Activated gamma-delta T cell treated with Interleukin-2 at 50 U/mL for 16 hours (primary cell): ENCODE measurements at places on chromosomes 12 and 14.

DNA sequence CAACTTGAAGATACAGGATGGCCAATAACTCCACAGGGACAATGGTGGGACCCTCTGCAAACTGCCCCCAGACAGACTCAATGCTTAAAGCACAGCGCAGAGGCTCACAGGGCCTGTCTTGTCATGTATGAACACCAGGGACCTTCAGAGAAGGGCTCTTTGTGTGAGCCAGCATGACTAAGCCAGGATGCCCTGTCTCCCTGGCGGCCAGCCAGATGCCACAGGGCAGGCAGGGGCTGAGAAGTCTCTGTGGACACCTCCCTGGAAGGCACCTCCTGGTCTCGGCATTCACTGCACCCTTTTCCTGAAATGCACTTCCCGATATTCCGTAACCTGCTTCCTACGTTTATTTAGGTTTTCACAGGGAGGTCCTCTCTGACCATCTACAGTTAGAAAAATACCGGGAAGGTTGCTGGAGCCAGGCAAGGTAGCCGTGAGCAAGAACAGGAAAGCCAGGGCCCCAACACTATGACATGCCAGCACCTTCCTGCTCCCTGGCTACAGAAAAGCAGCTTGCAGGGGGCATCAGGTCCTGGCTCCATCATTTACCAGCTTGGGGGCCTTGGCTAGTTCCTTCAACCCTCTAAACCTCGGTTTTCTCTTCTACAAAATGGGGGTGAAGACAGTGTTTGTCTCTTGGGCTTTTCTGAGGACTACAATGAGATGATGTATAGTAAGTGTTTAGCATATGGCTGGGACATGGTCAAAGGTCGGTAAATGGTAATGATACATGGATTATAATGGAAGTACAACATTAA is 65.0 kb downstream of the PITPNM2 start:
- peak; percentile 29 for DNase-seq

- DNase-seq, result no peak
These were observed 842.0 kb downstream of the RPS29 start for GRCh38 chr14:48744202-48744601.

- no peak for DNase-seq
These were observed 95.1 kb downstream of the TTC8 start for GRCh38 chr14:88919502-88919901.

DNA sequence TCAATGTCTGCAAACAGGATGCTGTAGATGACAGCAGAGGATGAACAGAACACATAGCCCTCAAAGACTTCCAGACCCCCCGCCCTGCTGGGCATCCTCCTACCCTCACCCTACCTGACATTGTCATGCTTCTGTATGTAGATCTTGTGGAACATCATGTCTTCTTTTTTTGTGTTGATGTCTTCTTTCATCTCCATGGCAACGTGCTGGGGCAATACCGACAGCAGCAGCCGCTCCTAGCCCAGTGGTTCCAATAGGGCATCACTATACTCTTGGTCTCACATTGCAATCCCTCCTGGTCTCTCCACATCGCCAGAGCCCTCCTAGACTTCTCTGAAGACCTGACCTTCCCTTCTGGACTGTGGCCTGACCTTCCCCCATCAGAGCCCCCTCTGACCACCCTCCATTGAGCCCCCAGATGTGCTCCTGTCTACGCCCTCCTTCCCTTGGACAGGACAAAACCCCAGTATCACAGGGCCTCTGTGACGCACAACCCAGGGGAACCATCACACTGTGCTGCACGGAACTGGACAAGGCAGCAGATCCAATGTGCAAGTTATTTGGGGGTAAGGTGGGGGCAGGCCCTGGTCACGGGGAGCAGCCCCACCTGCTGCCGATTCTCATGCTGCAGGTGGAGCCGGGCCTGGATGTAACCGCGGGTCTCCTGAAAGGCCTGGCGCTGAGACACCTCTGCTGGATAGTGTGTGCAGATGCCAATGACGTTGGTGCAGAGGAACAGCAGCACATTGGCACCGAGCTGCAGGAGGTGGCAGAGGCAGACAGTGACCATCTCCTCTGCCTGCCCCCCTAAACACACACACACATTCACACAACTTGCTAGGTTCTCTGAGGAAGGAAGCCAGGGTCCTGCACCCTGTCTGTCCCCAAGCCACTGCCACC is 11.1 kb downstream of the ADCY6 start:
- no peak for DNase-seq

DNA sequence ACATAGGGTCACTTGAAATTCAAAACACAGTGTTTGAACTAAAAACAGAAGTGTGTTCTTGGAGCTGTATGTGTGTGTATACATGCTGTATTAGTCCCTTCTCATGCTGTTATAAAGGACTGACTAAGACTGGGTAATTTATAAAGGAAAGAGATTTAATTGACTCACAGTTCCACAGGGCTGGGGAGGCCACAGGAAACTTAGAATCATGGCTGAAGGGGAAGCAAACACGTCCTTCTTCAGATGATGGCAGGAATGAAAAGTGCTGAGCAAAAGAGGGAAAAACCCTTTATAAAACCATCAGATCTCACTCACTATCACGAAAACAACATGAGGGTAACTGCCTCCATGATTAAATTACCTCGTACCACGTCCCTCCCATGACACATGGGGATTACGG is 224.1 kb downstream of the BCAT1 start:
- DNase-seq, result no peak

DNA sequence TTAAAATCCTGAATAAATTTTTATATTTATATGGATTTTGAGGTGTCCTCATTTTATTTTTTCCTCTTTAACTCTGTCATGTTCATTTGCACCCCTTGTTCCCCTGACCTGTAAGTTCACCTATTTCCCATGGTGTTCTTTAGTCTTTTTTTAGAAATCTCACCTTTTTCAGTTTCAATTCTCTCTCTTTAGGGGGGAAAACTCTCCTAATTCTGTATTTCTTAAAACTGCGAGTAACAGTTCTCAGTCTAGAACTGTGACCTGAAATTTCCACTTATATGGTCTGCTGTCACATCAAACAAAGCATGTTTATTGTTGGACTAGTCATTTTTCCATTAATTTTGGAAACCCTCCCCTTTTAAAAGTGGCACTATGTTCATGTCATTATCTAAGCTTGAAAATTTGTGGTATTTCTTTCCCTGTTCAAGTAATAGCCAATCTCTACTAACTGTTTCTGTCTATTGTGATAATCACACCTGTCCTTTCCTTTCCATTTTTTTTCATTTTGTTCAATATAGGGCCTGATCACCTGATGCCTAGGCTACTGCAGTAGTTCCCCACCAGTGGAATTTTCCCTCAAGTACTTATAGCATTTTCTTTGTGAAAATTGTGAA is 14.0 kb upstream of the FBXO33 start:
- no peak for DNase-seq

- DNase-seq, result no peak
These were observed 167.9 kb downstream of the PHETA1 start for GRCh38 chr12:111201036-111201435.

- no peak for DNase-seq
These were observed 186.3 kb downstream of the RIMBP2 start for GRCh38 chr12:130529781-130530180.

GRCh38 chr14:51676549-51676948 is 24.8 kb downstream of the FRMD6 start:
- DNase-seq, result no peak

DNA sequence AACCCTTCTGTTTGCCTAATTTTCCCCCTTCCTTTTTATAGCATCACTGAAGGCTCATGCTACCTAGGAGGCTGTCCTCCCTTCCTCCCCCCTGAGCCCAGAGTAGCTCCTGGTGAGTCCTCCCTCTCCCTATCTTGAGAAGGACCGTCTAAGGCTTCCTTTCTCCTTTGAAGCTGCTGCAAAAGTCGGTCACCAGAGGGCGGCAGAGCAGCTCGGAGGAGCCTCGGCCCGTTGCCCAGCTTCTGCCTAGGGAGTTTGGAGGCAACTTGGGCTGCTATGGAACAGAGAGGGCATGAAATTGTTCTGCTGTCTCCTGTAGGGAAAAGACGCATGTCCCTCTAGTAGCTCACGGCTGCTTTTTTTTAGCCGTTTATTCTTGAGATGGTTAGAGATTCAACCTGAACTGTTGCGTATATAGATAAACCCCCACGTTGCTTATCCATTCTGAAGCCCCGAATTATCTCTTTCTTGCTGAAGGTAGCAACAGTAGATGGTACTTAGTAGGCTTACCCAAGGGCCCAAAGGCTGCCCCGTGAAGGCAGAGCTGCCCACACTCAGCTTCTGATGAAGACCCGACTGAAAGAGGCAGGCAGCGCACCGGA is 5.7 kb downstream of the WNT5B start:
- DNase-seq, result peak; percentile 54

DNA sequence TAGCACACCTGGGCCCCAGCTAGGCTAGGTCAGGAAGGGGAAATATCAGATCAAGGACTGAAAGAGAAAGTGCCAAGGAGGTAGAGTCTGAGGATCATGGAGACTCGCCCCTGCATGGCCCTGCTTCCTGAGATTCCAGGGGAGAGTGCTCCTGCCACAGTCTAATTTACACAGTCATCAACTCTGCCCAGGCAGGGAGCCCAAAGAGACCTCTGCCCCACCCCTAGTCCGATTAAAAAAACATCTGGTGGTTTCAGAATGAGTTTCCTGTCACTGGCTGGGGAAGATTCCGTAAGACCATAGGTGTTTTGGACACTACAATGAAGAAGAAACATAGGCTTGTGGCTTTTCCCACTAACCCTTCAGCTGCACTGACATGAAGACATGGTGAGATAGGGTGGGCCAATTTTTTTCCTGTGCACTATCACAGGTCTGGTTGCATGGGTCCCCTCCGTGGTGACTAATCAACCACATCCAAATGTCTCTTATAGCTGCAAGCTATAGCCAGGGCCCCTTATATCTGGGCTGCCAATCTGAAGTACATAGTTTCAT is 31.5 kb upstream of the GZMB start:
- peak; percentile 31 for DNase-seq

DNA sequence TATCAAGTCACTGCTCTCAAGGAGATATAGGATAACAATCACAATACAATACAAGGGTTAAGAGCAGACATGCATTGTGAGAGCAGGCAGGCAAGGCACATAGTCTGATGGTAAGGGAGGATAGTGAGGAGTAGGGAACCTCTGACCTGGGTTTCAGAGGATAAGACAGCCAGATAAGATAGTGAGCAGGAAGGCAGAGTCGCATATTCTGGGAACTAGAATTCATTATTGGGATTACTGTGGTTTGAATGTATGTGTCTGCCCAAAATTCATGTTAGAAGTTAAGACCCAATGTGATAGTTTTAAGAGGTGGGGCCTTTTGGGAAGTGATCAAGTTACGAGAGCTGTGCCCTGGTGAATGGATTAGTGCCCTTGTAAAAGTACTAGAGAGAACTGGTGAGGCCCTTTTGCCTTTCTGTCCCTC is 14.4 kb upstream of the ATF1 start:
- no peak for DNase-seq

DNA sequence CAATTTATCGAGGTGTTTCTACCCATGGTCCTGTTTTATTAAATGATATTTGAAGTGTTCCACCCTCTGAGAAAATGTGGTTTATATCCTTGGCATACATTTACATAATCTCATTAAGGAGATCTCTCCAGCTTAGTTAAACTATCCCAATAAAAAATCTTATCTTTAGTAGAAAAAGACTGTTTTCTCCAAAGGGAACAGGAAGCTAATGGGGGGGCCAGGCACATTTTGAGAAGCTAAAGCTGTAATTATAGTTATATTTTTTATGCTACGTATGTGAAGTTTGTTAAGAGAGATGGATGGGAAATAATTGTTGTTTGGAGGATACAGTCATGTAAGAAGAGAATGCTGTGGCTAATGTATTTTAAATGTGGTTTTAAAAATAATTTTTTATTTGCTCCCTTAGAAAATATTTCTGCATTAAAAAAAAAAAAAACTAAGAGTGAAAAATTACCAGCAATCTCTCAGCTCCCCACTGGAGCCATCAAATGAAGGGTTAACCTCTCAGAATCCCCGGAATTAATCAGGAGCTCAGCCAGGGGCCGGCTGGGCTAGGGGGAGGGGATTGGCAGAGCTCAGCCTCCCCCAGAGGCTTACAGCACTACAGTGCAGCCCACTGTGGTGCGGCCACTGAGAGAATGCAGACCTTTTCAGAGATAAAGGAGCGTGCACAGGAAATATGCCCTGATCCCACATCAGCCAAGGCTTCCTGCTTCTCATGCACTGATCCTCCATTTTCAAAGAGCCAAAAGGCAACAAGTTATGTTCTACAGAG is 185.8 kb downstream of the EGLN3 start:
- no peak for DNase-seq

GRCh38 chr14:105415481-105416428 is 3.9 kb upstream of the MTA1 start:
- DNase-seq, result no peak

DNA sequence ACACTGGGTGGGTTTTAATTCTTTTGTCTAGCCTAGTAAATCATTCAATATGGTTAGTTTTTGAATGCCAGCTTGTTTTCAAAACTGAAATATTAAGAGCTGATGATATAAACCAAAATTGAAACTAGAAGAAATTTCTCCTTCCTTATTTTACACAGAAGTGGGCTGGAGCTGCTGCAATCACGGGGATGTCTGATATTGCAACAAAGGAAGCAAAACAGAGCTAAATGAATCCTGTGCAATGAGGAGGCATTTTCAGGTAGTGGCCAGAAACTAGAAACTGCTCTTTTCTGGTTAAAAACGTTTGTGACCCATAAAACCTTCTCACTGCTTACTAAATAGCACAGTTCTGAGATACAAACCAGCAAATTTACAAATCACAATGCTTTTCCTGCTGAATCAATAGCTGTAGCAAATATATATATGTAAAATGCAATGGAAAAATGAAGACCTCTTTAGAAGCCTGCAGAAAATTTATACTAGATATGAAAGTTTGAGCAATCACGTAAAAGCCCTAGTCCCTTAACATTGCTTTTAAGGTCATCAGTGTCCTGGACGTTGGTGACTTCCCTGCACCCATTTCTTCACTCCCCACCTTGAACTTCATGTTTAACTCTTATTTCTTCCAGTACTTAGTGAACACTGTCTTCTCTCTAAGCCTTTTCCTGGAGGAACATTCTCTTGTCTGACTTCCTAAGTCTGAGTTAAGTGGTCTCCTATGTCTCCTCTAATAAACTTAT is 15.9 kb upstream of the LRRK2 start:
- DNase-seq, result no peak

DNA sequence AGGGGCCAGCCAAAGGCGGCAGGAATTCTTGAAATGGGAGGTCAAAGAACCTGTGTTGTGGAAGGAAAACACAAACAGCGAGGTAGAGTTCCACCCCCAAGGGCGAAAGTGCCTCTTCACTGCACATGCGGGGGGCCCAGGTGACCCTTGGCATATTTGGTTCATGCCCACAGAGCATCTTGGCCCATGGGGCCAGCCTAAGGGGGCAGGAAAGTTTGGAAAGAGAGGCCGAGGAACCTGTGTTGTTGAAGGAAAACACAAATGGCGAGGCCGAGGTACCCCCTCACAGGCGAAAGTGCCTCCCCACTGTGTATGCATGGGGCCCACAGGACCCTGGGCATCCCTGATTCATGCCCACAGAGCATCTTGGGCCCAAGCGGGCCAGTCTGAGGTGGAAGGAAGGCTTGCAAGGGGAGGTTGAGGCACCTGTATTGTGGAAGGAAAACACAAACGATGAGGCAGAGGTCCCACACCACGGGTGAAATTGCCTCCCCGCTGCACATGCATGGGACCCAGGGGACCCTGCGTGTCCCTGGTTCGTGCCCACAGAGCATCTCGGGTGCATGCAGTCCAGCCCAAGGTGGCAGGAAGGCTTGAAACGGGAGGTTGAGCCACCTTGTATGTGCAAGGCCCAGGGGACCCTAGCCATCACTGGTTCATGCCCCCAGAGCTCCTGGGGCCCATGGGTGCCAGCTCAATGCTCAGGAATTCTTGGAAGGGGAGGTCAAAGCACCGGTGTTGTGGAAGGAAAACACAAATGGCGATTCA is 384.1 kb downstream of the ALG10 start:
- DNase-seq, result peak; percentile 2
